Memory B cell (primary cell): ENCODE measurements at places on chromosomes 5 and 9.

- DNase-seq: no peak
- no peaks in the 10 kb centered on the region for H3K4me1 ChIP-seq
- peaks cover 9% of the 10 kb centered on the region for H3K27me3 ChIP-seq
- H3K27ac ChIP-seq: no peak overlapping the region
These were observed 9.4 kb upstream of the ADAMTS12 start for GRCh38 chr5:33901156-33901555.

- H3K27ac ChIP-seq: no peak overlapping the region
- DNase-seq: no peak
- H3K4me1 ChIP-seq: peaks cover 8% of the 10 kb centered on the region
- no peaks in the 10 kb centered on the region for H3K36me3 ChIP-seq
- H3K27me3 ChIP-seq: peaks cover 27% of the 10 kb centered on the region
- H3K4me3 ChIP-seq: no peak overlapping the region
These were observed 2.9 kb upstream of the FOXD1 start for GRCh38 chr5:73451224-73452130.

- no peak overlapping the region for H3K4me3 ChIP-seq
- no peaks in the 10 kb centered on the region for H3K36me3 ChIP-seq
- DNase-seq: no peak
- no peaks in the 10 kb centered on the region for H3K4me1 ChIP-seq
- H3K27ac ChIP-seq: no peak overlapping the region
- H3K27me3 ChIP-seq: peaks cover 2% of the 10 kb centered on the region
These were observed 121.2 kb downstream of the HTR4 start for GRCh38 chr5:148532969-148533670.

- no peak overlapping the region for H3K4me3 ChIP-seq
- peaks cover 6% of the 10 kb centered on the region for H3K4me1 ChIP-seq
- no peak overlapping the region for H3K27ac ChIP-seq
- peaks cover 6% of the 10 kb centered on the region for H3K27me3 ChIP-seq
- DNase-seq: peak; percentile 23
These were observed 75.4 kb upstream of the ANKH start for GRCh38 chr5:14946815-14947620.

DNA sequence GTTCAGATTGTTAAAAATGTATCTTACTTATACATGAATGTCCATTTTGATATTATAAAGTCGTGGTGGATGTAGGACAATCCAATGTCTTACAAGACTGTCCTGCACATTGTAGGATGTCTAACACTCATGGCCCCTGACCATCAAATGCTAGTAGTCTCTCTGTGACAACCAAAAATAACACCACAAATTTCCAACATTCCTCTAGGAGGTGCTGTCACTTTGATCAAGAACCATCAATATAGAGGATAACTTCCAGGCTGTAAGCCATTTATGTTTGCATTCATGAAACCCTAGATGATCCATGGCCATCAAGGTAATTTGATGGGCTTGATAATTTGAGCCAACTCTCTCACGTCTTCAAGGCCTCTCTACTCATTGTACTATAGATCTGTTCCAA, 20.5 kb upstream of the ZFR start:
- no peaks in the 10 kb centered on the region for H3K36me3 ChIP-seq
- H3K27ac ChIP-seq: no peak overlapping the region
- no peak overlapping the region for H3K4me3 ChIP-seq
- no peak for DNase-seq
- H3K27me3 ChIP-seq: peaks cover 2% of the 10 kb centered on the region

GRCh38 chr9:110933350-110934001, 104.8 kb downstream of the LPAR1 start:
- H3K4me3 ChIP-seq: no peak overlapping the region
- H3K27ac ChIP-seq: no peak overlapping the region
- DNase-seq: no peak
- H3K4me1 ChIP-seq: no peaks in the 10 kb centered on the region
- no peaks in the 10 kb centered on the region for H3K36me3 ChIP-seq
- no peaks in the 10 kb centered on the region for H3K27me3 ChIP-seq

- no peaks in the 10 kb centered on the region for H3K27me3 ChIP-seq
- H3K36me3 ChIP-seq: no peaks in the 10 kb centered on the region
- no peak for DNase-seq
These were observed 57.4 kb downstream of the ADAMTSL1 start for GRCh38 chr9:18531136-18532065.

DNA sequence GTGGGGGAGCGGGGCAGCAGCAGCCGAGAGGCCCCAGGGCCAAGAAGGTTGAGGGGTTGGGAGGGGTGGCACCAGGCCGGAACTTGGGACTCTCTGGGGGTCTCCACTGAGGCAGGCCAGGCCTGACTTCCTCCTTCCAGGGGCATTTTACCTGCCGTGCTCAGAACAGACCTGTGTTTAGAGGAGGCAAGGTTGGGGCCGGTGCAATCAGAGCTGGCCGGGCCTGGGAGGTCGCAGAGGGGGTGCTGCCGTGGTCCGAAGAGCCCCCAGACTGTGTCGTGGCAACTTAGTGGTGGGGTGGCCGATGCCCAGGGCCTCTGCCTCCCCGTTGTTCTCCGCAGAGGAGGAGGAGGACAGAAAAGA, 21.8 kb downstream of the GLT6D1 start:
- H3K4me1 ChIP-seq: no peaks in the 10 kb centered on the region
- DNase-seq: no peak

- H3K27me3 ChIP-seq: peaks cover 16% of the 10 kb centered on the region
- no peak overlapping the region for H3K4me3 ChIP-seq
- peaks cover 3% of the 10 kb centered on the region for H3K4me1 ChIP-seq
- H3K36me3 ChIP-seq: no peaks in the 10 kb centered on the region
These were observed 6.2 kb upstream of the F2R start for GRCh38 chr5:76709762-76710161.

- H3K27ac ChIP-seq: no peak overlapping the region
- H3K36me3 ChIP-seq: no peaks in the 10 kb centered on the region
- no peak for DNase-seq
- no peaks in the 10 kb centered on the region for H3K27me3 ChIP-seq
- no peaks in the 10 kb centered on the region for H3K4me1 ChIP-seq
These were observed 97.4 kb upstream of the ITGA1 start for GRCh38 chr5:52690236-52690768.

DNA sequence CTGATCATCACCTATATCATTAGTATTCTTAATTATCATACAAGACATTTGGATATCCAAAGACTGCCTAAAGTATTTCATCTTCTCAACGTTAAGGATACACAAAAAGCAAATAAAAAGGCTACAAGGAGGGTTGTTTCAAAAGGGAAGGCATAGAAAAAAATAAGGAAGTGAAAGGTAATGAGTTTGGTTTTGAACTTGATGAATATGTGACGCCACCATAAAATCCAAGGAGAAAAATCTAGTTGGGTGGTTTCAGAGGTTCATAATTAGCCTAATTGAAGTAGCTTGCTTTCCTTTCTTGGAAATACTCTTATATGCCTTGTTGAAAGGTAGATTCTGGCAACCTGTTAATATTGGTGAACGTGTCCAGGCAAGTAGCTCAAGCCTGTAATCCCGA, 96.1 kb upstream of the SGCD start:
- no peak for DNase-seq
- peaks cover 5% of the 10 kb centered on the region for H3K27me3 ChIP-seq
- H3K4me1 ChIP-seq: no peaks in the 10 kb centered on the region
- H3K36me3 ChIP-seq: no peaks in the 10 kb centered on the region

- H3K4me1 ChIP-seq: peaks cover 26% of the 10 kb centered on the region
- DNase-seq: no peak
- peak overlapping the region; percentile 83 for H3K4me3 ChIP-seq
These were observed 2.2 kb downstream of the ZSWIM6 start for GRCh38 chr5:61333954-61334867.

GRCh38 chr5:116046261-116046660, 14.0 kb downstream of the ARL14EPL start:
- no peaks in the 10 kb centered on the region for H3K4me1 ChIP-seq
- no peak overlapping the region for H3K27ac ChIP-seq
- no peaks in the 10 kb centered on the region for H3K36me3 ChIP-seq
- no peak overlapping the region for H3K4me3 ChIP-seq
- no peak for DNase-seq
- H3K27me3 ChIP-seq: no peaks in the 10 kb centered on the region

- DNase-seq: no peak
- no peaks in the 10 kb centered on the region for H3K27me3 ChIP-seq
- H3K27ac ChIP-seq: peak overlapping the region; percentile 84
These were observed 16.7 kb downstream of the UBE2D2 start for GRCh38 chr5:139577689-139578290.

- H3K4me1 ChIP-seq: no peaks in the 10 kb centered on the region
- no peak overlapping the region for H3K4me3 ChIP-seq
- no peak for DNase-seq
- H3K36me3 ChIP-seq: no peaks in the 10 kb centered on the region
These were observed 95.3 kb downstream of the KLF4 start for GRCh38 chr9:107394264-107394663.

DNA sequence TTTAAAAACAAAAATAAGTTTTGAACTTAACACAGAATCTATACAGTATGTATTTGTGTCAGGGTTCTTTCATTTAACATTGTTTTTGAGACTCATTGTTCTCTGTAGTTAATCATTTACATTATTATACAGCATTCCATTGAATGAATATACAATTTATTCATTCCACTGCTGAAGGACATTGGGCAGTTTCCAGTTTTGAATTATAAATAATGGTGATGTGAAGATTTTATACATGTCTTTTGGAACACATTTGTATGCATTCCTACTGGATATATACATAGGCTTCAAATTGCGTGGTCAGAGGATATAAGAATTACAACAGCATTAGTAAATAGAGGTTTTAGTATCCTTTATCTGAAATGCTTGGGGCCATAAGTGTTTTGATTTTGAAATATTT, 72.0 kb downstream of the CEP120 start:
- peaks cover 5% of the 10 kb centered on the region for H3K4me1 ChIP-seq
- H3K27ac ChIP-seq: no peak overlapping the region
- no peaks in the 10 kb centered on the region for H3K27me3 ChIP-seq
- no peak for DNase-seq
- H3K4me3 ChIP-seq: no peak overlapping the region
- peaks cover 20% of the 10 kb centered on the region for H3K36me3 ChIP-seq

- H3K4me3 ChIP-seq: peak overlapping the region; percentile 84
- H3K27me3 ChIP-seq: no peaks in the 10 kb centered on the region
- no peak for DNase-seq
- no peak overlapping the region for H3K27ac ChIP-seq
- H3K4me1 ChIP-seq: peaks cover 8% of the 10 kb centered on the region
- H3K36me3 ChIP-seq: no peaks in the 10 kb centered on the region
These were observed 1.2 kb downstream of the CORO2A start for GRCh38 chr9:98191181-98191608.

DNA sequence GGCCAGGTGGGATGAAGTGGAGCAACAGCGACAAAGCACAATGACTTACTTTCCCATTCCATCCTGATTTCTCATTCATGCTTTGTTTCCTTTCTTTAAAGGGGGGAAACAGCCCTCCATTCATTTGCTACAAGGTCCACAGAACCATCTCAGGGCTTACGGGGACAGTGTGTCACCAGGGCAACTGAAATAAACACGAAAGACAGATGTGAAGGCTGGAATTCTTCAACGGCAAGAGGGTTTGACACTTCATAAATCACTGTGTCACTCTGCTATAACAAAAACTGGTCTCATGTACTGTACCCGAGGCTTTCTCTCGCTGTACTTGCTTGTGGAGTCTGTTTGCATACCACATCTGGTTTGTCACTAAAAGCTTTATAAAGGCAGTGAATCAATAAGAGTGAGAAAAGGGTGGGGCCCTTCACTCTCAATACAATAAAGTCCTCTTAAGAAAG, 150.8 kb downstream of the EFNA5 start:
- no peak overlapping the region for H3K27ac ChIP-seq
- H3K27me3 ChIP-seq: no peaks in the 10 kb centered on the region
- no peak for DNase-seq

DNA sequence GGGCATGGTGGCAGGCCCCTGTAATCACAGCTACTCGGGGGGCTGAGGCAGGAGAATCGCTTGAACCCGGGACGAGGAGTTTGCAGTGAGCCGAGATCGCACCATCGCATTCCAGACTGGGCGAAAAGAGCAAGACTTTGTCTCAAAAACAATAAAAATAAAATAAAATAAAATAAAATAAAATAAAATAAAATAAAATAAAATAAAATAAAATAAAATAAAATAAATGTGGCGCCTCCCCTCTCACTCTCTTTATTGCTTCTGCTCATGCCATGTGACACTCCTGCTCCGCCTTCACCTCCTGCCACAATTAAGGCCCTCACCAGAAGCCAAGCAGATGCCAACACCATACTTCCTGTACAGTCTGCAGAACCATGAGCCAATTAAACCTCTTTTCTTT, 3.8 kb upstream of the SHC3 start:
- peaks cover 2% of the 10 kb centered on the region for H3K36me3 ChIP-seq
- peaks cover 9% of the 10 kb centered on the region for H3K4me1 ChIP-seq
- H3K27ac ChIP-seq: no peak overlapping the region
- H3K4me3 ChIP-seq: no peak overlapping the region
- no peak for DNase-seq

DNA sequence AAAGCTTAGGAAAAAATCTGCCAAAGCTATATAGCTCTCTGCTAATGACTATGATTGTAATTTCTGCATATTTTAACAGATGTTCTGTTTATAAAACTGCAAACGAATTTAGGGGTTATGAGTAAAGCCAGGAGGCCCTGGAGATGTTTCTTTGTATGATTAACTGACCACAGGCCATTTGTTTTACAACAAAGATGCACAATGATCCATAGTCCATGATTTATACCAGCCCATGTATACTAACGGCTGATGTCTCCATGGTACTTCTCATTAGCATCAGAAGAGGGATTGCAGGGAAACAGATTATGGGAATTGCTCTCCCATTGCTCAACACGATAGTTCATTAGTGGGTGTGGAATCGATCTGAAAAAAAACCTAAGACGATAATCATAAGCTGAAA, 78.9 kb downstream of the PPP2R2B start:
- H3K27me3 ChIP-seq: no peaks in the 10 kb centered on the region
- no peak overlapping the region for H3K27ac ChIP-seq

DNA sequence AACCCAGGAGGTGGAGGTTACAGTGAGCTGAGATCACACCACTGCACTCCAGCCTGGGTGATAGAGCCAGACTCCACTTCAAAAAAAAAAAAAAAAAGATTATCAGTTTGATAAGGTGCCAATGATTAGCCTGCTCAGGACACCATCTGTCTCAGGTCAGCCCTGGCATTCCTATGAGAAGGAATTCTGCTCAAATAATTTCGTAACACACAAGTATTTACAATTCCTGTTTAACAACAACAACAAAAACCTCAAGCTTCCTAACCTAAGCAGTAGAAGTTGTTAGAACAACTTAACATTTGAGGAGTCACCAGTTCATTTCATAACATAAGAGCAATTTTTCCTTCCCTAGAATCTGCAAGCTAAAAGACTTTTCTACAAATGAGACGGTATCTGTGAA, 85.0 kb downstream of the LHFPL2 start:
- no peak for DNase-seq
- H3K4me3 ChIP-seq: no peak overlapping the region
- H3K27ac ChIP-seq: no peak overlapping the region
- no peaks in the 10 kb centered on the region for H3K27me3 ChIP-seq

GRCh38 chr5:151083081-151083676, 2.3 kb upstream of the TNIP1 start:
- H3K36me3 ChIP-seq: peaks cover 1% of the 10 kb centered on the region
- peak overlapping the region; percentile 89 for H3K27ac ChIP-seq
- H3K27me3 ChIP-seq: no peaks in the 10 kb centered on the region
- H3K4me1 ChIP-seq: peaks cover 58% of the 10 kb centered on the region
- DNase-seq: no peak

- H3K4me1 ChIP-seq: peaks cover 23% of the 10 kb centered on the region
- peak overlapping the region; percentile 6 for H3K27ac ChIP-seq
- peaks cover 6% of the 10 kb centered on the region for H3K36me3 ChIP-seq
- DNase-seq: no peak
- H3K27me3 ChIP-seq: no peaks in the 10 kb centered on the region
These were observed 22.6 kb downstream of the PTBP3 start for GRCh38 chr9:112310826-112311225.
